Stimulated activated CD4-positive, alpha-beta T cell treated with anti-CD3 and anti-CD28 coated beads, Interleukin-4, amount 100 ng/mL, for 1 hour (primary cell): ENCODE measurements at places on chromosomes 6 and 20.

- no peak for DNase-seq
Observed at GRCh38 chr6:138544501-138544900, 45.2 kb upstream of the NHSL1 start.

GRCh38 chr20:13960525-13960924 is 29.9 kb downstream of the SEL1L2 start:
- DNase-seq = no peak

DNA sequence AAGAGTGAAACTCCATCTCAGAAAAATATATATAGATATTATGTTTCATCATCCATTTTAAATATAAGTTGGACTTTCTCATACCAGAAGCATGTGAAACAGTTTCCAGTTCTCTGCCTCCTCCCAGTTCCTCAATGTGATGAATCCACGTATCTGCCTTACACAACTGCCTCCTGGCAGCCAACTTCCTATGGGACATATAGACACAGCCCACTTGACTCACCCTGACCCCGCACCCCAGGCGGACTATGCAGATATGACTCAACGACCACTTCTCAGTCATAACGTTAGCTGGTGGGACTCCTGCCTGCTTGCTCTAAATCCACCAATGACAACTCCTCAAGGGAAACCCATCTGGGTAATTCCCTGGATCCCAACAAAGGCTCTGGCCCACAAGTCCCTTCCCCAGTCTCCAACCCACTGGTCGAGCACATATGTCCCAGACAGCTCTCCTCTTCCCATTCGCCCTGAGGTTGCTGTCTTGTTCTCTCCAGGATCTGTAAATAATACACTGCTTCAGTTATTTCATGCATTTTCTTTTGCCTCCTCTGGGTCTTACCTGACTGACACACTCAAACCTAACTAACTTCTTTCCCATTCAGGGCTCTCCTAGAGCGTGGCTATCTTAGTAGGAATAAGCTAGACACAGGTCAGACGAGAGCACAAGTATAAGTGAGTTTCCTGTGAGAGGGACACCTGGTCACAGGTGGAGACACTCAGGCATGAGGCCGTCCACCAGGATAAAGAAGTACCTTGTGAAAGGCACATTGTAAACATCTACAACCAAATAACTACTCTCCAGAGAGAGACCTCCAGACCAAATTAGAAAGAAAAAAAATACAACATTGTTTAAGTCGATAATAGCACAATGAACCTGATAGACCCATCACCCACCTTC is 548.5 kb downstream of the CD83 start:
- peak; percentile 13 for DNase-seq

- DNase-seq = no peak
Observed at GRCh38 chr20:63648190-63648589, 5.0 kb downstream of the STMN3 start.

- no peak for DNase-seq
Observed at GRCh38 chr20:42611889-42612837, 577.5 kb downstream of the PTPRT start.

GRCh38 chr6:8236956-8237355 is 134.6 kb upstream of the EEF1E1 start:
- DNase-seq = no peak

DNA sequence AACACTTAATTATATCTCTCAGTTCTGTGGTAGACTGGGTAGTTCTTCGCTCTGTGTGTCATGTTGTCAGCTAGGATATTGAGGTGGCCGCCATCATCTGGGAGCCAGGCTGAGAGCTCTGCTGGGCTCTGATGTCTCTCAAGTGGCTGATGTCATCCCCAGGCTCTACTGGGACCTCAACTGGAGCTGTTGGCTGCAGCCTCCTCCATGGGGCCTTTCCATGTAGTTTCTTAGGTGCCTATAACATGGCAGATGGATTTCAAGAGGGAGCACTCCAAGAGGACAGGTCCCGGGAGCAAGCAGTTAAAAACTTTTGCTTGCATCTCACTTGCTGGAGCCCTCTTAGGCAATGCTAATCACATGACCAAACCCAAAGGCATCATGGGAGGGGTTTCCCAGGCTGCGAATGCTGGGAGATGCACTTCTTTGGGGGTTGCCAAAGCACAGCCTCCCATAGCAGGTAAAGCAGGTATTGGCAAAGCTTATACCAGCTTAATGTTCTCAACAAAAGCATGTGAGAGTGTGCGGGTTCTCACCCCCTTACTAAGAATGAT is 129.8 kb downstream of the TMEM242 start:
- no peak for DNase-seq

- DNase-seq = no peak
Observed at GRCh38 chr20:47843886-47844567, 58.7 kb upstream of the SULF2 start.

DNA sequence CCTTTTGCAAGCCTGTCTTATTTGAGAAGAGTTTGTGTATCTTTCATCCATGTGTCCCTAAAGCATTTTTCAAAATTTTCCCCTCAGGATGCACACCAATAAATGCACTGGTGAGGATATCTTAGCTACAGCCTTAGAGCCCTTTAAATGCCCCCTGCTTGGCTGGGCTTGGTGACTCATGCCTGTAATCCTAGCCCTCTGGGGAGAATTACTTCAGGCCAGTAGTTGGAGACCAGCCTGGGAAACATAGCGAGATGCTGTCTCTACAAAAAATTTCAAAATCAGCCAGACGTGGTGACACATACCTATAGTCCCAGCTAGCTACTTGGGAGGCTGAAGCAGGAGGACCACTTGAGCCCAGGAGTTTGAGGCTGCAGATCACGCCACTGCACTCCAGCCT is 33.8 kb upstream of the PLCB4 start:
- no peak for DNase-seq

- DNase-seq = no peak
Observed at GRCh38 chr6:53300656-53301551, 47.8 kb downstream of the ELOVL5 start.

- no peak for DNase-seq
Observed at GRCh38 chr6:107803957-107804356, 20.2 kb downstream of the SCML4 start.

DNA sequence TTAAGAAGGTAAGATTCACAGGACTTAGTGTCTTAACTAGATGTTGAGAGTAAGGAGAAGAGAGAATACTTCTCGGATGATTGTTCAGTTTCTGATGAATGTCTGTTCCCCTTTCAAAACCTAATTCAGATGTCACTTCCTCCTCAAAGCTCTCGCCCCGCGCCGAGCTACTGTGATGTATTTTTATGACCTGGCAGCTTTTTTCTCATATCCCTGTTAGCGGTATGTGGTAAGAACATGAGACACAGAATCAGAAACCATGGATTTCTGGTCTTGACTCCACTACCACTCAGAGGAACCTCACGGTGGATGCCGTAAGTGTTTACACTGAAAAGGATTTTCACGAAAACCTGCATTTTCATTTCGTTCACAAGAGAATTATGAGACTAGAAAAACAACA is 48.4 kb downstream of the CEP43 start:
- DNase-seq = peak; percentile 43

DNA sequence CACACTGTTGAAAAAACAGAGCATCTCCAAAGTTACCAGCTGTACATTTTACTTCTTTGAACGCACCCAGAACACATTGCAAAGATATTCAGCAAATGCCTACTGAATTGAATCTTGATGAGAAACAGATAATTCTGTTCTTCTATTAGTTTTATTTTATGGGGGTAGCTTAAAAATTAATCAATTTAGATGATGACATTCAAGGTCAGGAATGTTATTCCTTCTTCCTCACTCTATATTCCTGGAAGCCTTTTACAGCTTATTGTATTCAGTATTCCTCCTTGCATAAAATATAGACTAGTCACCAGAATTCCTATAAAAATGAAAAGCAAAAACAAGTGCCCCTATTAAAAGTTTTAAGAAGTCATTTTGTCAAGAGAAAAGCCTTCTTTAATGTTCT is 21.4 kb upstream of the GMDS start:
- no peak for DNase-seq

DNA sequence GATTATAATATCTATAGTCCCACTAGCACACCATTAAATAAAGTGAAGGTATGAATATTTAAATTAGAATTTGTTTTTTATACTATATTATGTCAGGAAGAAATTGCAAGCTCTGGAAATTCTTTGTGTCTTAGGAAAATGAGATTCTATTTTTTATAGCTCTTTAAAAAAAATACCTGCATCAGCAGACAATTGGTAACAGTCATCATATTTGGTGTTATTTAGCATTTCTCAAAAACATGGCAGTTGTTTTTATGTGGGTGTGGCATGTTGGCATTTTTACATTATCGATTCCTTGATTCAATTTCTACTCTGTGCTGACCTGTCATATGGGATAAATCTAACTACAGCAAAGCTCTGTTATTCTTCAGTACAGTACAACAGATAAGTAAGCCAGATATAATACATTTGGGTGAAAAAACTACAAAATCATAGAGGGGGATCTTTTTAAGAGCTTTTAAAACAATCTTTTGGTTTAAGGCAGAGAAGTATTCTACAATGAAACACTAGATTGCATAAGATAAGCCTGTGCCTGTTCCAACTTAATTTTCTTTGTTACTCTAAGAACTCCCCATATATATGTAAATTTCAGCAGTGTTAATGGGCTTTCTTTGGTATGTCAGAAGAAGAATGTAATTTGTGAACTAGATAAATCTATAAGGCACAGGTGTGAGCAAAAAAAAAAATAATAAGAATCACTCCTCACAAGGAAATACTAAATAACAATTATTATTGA is 71.5 kb downstream of the LAMA2 start:
- no peak for DNase-seq
